ENCODE measurements at places on chromosomes 6 and 20.
A peak's percentile ranks its signal among the peaks of the same experiment; 100 is the strongest.

- no peak for DNase-seq
These were observed 123.2 kb downstream of the BACH2 start for GRCh38 chr6:90173262-90173925.

- no peak for DNase-seq
These were observed 3.0 kb downstream of the RRP36 start for GRCh38 chr6:43024436-43024835.

- DNase-seq, result peak; percentile 98
These were observed 9.5 kb upstream of the PAQR8 start for GRCh38 chr6:52352239-52353018.

GRCh38 chr20:56454754-56455153 is 13.7 kb upstream of the RTF2 start:
- DNase-seq, result no peak

- DNase-seq, result no peak
These were observed 298.8 kb downstream of the FOXA2 start for GRCh38 chr20:22285555-22285954.

GRCh38 chr6:35970181-35970580 is 49.3 kb upstream of the SRPK1 start:
- DNase-seq, result peak; percentile 52

DNA sequence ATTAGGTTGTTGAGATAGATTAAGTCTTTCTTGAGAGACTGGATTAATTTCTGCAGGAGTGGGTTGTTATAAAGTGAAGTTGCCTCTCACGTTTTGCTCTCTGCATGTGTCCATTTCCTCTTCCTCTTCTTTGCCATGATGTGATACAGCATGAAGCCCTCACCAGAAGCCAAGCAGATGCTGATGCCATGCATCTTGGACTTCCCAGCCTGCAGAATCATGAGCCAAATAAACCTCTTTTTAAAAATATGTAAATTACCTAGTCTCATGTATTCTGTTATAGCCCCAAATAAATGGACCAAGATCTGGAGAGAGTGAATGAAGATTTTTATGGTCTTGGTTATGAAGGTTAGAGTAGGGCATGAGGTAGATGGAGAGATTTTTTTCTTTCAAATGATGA is 111.6 kb upstream of the MAN1A1 start:
- no peak for DNase-seq

GRCh38 chr6:152598901-152599537 is 38.1 kb downstream of the SYNE1 start:
- DNase-seq, result peak; percentile 8

DNA sequence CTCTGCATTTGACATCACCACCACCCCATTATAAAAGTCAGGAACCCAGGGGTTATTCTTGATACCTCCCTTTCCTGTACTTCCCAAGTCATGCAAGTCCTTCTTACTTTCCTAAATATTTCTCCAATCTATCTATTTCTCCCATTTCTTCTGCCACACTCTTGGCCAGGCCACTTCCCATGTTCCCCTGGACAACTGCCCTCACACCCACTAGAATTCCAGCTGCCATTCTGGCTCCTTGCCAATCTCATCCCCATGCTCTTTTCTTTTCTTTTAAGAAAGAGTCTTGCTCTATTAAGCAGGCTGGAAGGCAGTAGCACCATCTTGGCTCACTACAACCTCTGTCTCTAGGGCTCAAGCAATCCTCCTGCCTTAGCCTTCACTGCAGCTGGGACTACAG is 15.2 kb downstream of the DEFB132 start:
- no peak for DNase-seq

- no peak for DNase-seq
These were observed 1.2 kb downstream of the DNMT3B start for GRCh38 chr20:32763202-32764004.

All from HFFc6 (cell line).